Aortic smooth muscle cell (primary cell): ENCODE measurements at places on chromosomes 11 and 22. TPM values are rescaled to one million over a fixed set of nuclear protein-coding genes. Genes with fewer than 3 reads are reported as not detected.

OR2AG2 gene
- total RNA-seq = 0.13 and 0.19 TPM in 2 replicates

CDHR5 gene
- total RNA-seq = not detected in 2 replicates

OR52E8 gene
- not detected in 2 replicates for total RNA-seq

SYNGR1 gene
- 8.1 and 9.0 TPM in 2 replicates for total RNA-seq

AIP gene
- 87.0 and 102 TPM in 2 replicates for total RNA-seq
